Testis (tissue), 5 donors: ENCODE measurements at places on chromosomes 2 and 18. TPM values are rescaled to one million over a fixed set of nuclear protein-coding genes. Genes with fewer than 3 reads are reported as not detected.

ZNF521 gene
- total RNA-seq: 34.7 TPM

UGT1A8 gene
- total RNA-seq: 0.19 TPM

RDH14 gene
- total RNA-seq: 37.2 TPM

DNA sequence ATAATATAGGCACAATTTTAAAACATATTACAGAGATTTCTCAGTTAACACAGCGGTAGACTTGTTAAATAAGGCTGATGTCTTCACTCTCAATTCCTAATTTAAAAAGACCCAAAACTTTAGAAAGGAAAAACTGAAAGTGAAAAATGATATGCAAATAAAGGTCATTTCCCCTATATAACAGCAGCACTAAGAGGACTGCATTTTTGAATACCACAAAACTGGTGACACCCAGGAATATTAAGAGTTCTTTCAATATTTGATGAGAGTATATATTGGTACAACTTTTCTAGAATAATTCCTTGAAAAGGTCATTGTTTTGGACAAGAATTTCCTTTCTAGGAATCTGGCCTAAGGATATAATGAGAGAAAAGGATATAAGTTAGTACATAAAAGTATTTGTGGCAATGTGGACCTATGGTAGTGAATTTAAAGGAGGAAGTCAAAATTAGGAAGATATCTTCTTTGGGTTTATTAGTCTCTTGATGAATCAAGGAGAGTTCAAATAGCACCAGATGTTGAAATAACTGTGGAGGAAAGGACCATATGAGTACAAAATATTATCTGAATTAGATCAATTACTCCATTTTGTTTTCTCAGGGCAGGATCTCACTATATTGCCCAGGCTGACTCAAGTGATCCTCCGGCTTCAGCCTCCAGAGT is 70.3 kb downstream of the TMEM237 start:
- DNase-seq: no peak
- no peak overlapping the region for H3K4me3 ChIP-seq
- H3K4me1 ChIP-seq: no peaks in the 10 kb centered on the region
- no peak overlapping the region for H3K27ac ChIP-seq
- H3K27me3 ChIP-seq: no peaks in the 10 kb centered on the region
- no peaks in the 10 kb centered on the region for H3K36me3 ChIP-seq

- no peaks in the 10 kb centered on the region for H3K4me1 ChIP-seq
- no peak overlapping the region for H3K27ac ChIP-seq
- no peaks in the 10 kb centered on the region for H3K36me3 ChIP-seq
- H3K27me3 ChIP-seq: no peaks in the 10 kb centered on the region
- H3K4me3 ChIP-seq: no peak overlapping the region
These were observed 615.0 kb downstream of the DPP10 start for GRCh38 chr2:115057473-115057872.

CD8B2 gene
- total RNA-seq: not detected

APOB gene
- 0.81 TPM for total RNA-seq

DNA sequence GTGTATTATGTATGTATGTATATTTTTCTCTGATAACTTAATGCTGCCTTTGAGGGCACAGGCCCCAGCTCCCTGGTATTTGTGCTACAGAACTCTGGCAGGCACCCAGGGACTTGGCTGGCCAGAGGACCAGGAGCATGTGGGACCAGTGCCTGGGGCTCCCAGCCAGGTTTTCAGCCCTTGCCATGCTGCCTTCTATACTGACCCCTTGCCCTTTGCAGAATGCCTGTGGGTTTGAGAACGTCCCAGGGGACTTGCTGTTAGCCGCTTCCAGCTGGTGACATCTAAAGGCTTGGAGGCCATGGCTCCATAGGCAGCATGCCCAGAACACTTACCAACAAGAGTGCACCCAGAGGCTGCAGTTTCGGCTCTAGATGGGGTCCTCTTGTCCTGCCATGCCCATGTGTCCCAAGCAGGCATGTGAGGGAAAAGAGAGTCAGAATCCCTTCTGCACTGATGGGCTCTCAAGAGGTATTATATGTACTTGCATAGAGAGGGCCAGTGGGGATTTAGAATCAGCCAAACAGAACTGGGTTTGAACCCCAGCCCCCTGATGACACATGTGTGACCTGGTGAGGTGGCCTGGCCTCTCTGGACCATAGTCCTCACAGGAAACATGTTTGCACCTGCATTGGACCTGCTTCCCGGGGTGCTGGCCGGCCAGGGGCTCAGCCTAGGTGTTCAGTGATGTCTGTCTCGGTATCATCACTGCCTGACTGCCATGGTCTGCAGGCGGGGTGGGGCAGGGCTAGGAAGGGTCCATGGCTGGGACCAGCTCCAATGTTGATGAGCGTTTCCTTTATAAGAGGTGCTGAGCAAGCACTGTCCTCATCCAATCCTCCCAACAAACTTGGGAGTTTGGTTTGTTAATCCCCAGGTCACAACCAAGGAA is 119.2 kb upstream of the FHL2 start:
- no peak overlapping the region for H3K27ac ChIP-seq
- peaks cover 15% of the 10 kb centered on the region for H3K4me1 ChIP-seq
- peak; percentile 68 for DNase-seq
- no peaks in the 10 kb centered on the region for H3K36me3 ChIP-seq

NMUR1 gene
- total RNA-seq: 3.2 TPM
